ENCODE measurements at places on chromosomes 4 and X. TPM values are rescaled to one million over a fixed set of nuclear protein-coding genes. Genes with fewer than 3 reads are reported as not detected.

Gene ETFDH
- total RNA-seq = 10.9 TPM

Gene USP17L5
- total RNA-seq = not detected

Gene PLP2
- total RNA-seq = 249 TPM

Gene S100P
- 1.1 TPM for total RNA-seq

Gene MTNR1A
- total RNA-seq = not detected
